Tongue (tissue), 3 donors: ENCODE measurements at places on chromosomes 1 and 21. TPM values are rescaled to one million over a fixed set of nuclear protein-coding genes. Genes with fewer than 3 reads are reported as not detected.
A peak's percentile ranks its signal among the peaks of the same experiment; 100 is the strongest.

Gene CA14
- total RNA-seq, result 9.1 TPM

Gene RNU1-3
- total RNA-seq, result under 0.01 TPM

- DNase-seq, result no peak
These were observed 50.1 kb downstream of the PHC2 start for GRCh38 chr1:33380811-33381210.

DNA sequence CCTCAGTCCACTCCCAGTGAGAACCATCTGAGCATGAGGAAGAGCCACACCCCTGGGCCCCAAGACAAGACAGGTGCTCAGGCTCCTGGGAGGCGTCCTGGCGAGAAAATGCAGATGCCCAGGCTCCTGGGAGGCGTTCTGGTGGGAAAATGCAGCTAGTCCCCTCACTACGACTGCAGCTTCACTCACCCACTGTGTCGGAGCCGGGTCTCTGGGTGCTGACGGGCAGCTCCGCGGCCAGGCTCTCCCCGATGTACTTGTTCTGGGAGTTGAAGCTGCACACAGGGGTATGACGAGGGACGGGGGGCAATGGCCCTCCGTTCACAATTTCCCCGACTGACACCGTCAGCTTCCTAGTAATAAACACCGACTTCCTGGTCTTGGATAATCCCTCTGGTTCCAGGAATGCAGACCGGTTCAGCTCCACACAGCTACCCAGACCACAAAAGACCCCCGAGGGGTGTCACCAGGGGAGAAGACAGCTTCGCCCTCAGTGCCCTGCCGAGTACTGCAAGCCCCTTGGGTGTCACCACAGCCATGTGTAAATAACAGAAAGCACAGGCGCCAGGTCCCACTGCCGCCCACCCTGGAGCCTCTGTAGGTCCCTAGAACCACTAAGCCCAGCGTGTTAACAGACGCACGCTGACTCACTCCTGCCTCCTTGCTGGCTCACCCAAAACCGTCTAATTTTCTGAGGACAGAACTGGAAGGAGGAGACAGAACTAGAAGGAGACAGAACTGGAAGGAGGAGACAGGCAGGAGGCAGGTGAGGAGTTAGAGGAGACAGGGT, 19.5 kb downstream of the MCM3AP start:
- no peak for DNase-seq

DNA sequence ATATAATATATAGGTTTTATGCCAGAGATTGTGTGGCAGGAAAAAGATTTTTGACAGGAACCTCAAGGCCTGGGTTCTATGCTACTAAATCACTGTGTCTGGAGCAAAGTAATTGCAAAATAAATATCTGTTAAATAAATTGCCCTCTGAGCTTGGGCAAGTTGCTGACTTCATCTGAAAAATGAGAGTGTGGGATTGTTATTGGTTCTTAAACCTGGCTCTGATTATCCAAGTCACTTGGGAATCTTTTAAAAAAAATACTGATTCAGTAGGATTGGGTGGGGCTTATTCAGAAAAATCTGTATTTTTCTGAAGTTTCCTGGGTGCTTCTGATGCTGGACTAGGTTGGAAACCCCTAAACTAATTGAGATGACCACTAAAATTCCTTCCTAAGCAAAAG, 174.1 kb upstream of the SGIP1 start:
- DNase-seq, result no peak

DNA sequence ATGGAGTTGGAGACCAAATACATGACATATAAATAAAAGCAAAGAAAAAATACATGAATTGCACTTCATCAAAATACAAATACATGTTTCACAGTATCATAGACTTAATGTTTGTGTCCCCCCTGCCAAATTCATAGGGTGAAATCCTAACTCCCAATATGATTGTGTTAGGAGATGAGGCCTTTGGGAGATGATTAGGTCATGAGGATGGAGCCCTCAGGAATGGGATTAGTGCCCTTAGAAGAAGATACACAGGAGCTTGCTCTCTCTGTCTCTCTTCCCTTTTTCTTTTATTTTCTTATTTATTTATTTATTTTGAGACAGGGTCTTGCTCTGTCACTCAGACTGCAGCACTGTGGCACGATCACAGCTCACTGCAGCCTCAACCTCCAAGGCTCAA, 26.0 kb upstream of the FAM131C start:
- DNase-seq, result no peak

GRCh38 chr21:46393941-46394594, 64.6 kb upstream of the DIP2A start:
- peak; percentile 73 for DNase-seq

DNA sequence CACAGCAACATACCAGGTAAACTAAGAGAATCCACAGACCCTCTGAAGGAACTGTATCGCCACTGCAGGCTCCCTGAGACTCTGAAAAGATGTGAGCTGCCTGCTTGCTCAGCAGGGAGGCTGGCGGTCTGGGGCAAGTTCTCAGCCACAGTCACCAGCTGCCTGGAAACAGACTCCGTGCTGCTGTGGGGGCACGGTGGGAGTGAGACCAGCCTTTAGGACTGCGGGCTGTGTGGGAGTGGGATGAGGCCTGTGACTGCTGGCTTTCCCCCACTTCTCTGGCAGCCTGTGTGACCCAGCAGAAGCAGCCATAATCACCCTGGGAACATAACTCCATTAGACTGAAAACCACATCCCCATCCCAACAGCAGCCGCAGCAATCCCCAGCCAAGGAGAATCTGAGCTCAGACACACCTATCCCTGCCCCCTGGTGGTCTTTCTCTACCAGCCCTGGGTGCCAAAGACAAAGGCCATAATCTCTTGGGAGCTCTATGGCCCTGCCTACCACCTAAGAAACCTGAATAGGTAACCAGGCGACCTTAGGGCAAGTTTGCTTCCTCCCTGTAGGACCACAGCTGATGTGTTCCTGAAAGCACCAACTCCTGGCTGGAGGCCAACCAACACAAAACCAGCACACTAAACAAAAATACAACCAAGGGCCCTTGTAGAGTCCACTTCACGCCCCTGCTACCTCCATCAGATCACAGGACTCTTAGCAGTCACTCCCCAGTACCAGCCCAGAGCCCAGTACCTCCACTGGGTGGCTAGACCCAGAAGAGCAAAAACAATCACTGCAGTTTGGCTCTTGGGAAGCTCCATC, 151.5 kb downstream of the SMYD3 start:
- DNase-seq, result no peak
